ENCODE measurements at places on chromosomes 13 and 19.
A peak's percentile ranks its signal among the peaks of the same experiment; 100 is the strongest.

- DNase-seq: no peak
These were observed 35.4 kb upstream of the KPNA3 start for GRCh38 chr13:49827891-49828290.

DNA sequence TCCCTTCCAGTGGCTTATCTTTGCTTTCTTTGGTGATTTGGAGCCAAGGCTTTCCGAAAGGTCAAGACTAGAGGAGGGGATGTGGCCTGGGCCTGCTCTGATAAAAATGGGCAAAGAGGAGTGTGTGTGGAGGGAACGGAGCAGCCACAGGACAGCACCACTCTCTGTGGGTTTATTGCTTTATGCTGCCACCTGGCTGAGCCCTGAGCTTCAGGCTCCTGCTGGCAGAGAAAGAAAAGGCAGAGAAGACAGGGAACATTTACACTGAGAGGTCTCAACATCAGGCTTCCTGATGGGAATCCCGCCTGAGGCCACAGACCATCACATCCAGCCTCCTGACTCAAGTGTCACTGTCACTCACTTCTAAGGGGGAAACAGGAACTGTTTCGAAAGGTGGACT is 9.2 kb upstream of the GSX1 start:
- peak; percentile 13 for DNase-seq

DNA sequence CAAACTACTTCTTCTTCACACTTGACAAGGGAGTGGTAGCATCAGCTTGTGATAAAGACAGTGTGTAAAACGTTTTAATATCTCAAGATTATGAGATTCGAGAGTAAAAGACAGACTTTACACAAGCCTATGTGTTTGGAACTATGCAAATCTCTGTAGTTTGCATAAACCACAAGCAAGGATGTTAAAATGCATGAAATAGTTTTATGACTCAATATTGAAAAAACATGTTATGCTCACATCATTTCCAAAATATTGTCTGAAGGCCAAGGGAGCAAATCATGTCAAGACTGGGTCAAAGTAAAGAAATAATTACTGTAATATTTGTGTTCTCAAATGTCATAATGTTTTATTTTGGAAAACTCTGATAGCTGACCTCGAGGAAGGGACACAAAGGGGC is 316.8 kb upstream of the KLF12 start:
- peak; percentile 16 for DNase-seq

DNA sequence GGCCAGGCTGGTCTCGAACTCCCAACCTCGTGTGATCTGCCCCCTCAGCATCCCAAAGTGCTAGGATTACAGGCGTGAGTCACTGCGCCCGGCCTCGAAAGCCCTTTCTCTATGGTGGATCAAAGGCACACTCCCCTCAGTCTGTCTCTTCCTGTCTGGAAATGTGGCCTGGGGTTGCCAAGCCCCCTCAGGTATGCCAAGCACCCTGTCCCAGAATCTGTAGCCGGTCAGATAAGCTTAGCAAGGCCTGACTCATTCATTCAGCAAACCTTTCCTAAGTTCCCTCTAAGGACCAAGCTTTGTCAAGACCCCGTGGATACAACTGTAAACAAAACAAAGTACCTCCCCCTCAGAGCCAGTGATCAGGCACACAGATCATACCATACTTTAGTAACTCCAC is 14.1 kb downstream of the NUCB1 start:
- DNase-seq: no peak

GRCh38 chr19:8233370-8233769 is 24.2 kb downstream of the CERS4 start:
- DNase-seq: peak; percentile 23

GRCh38 chr13:45809801-45810394 is 41.7 kb downstream of the SIAH3 start:
- DNase-seq: no peak

DNA sequence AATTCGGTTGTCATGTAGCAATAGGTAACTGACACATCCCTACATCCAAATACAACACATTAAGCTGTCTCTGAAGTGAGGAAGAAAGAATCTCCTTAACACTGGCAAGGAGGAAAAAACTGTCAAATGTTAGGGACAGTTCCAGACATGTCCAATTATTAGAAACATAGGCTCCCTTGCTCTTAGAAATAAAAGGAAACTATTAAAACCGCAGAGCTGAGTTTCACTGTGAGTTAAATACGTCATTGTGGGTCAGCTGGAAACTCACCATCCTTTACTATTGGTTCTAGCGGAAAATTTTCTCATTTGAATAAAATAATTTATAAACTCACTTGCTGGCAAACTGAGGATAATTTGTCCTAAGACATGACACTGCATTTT is 40.7 kb downstream of the STARD13 start:
- DNase-seq: no peak

- no peak for DNase-seq
These were observed 29.1 kb downstream of the ATP12A start for GRCh38 chr13:24709186-24709913.

All from EH (cell line).